Thyroid gland (tissue), 4 donors: ENCODE measurements at places on chromosomes 6 and 20. TPM values are rescaled to one million over a fixed set of nuclear protein-coding genes. Genes with fewer than 3 reads are reported as not detected.

TCP11 gene
- not detected for total RNA-seq

CYP24A1 gene
- 0.67 TPM for total RNA-seq

SNRPB gene
- 119 TPM for total RNA-seq

- no peak overlapping the region for H3K27ac ChIP-seq
- no peaks in the 10 kb centered on the region for H3K27me3 ChIP-seq
- H3K4me3 ChIP-seq = no peak overlapping the region
- H3K36me3 ChIP-seq = no peaks in the 10 kb centered on the region
- DNase-seq = no peak
Observed at GRCh38 chr20:39716796-39717341, 754.7 kb downstream of the DHX35 start.

- no peaks in the 10 kb centered on the region for H3K36me3 ChIP-seq
- no peak overlapping the region for H3K27ac ChIP-seq
- H3K27me3 ChIP-seq = no peaks in the 10 kb centered on the region
- DNase-seq = no peak
- no peaks in the 10 kb centered on the region for H3K4me1 ChIP-seq
Observed at GRCh38 chr6:38337819-38338465, 301.8 kb downstream of the BTBD9 start.

- H3K27me3 ChIP-seq = no peaks in the 10 kb centered on the region
- peaks cover 68% of the 10 kb centered on the region for H3K4me1 ChIP-seq
- DNase-seq = no peak
- peak overlapping the region; percentile 12 for H3K27ac ChIP-seq
Observed at GRCh38 chr6:36599791-36600209, 5.6 kb downstream of the SRSF3 start.

GRCh38 chr6:36596356-36596755 lies 2.2 kb downstream of the SRSF3 start:
- no peaks in the 10 kb centered on the region for H3K27me3 ChIP-seq
- peak overlapping the region; percentile 99 for H3K27ac ChIP-seq
- H3K4me3 ChIP-seq = peak overlapping the region; percentile 58
- peaks cover 45% of the 10 kb centered on the region for H3K36me3 ChIP-seq

GRCh38 chr20:41304002-41304401 lies 13.5 kb downstream of the ZHX3 start:
- peaks cover 30% of the 10 kb centered on the region for H3K4me1 ChIP-seq
- no peaks in the 10 kb centered on the region for H3K27me3 ChIP-seq
- H3K4me3 ChIP-seq = no peak overlapping the region
- no peak for DNase-seq
- H3K27ac ChIP-seq = no peak overlapping the region
